CD4-positive, alpha-beta T cell treated with Interleukin-4 for 4 hours (primary cell): ENCODE measurements at places on chromosomes 3 and 15.
A peak's percentile ranks its signal among the peaks of the same experiment; 100 is the strongest.

- peak; percentile 50 for DNase-seq
Measured at GRCh38 chr15:78264304-78265136, at the start of gene DNAJA4. Gene DNAJA4, plus strand, starts transcription at chr15:78264562. Its CDS starts 202 bp downstream, at chr15:78264764.

DNA sequence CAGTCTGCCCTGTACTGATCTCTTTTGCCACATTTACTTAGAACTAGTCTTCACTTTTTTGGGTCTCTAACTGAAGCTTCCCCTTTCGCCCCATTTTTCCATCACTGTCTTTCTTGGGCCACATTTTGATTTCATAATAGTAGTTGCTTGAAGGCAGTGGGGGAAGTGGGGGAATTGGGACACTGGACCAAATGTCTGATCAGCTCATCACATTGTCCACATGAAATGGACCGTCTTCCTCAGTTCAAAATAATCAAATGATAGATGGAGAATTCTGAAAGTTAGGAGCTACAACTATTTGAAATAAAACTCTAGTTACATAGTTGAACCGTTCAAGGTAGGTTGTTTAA is 747 bp downstream of the PDCD6IP start:
- DNase-seq: no peak

- no peak for DNase-seq
Measured at GRCh38 chr15:91965501-91966193, 112.1 kb downstream of the SLCO3A1 start.

DNA sequence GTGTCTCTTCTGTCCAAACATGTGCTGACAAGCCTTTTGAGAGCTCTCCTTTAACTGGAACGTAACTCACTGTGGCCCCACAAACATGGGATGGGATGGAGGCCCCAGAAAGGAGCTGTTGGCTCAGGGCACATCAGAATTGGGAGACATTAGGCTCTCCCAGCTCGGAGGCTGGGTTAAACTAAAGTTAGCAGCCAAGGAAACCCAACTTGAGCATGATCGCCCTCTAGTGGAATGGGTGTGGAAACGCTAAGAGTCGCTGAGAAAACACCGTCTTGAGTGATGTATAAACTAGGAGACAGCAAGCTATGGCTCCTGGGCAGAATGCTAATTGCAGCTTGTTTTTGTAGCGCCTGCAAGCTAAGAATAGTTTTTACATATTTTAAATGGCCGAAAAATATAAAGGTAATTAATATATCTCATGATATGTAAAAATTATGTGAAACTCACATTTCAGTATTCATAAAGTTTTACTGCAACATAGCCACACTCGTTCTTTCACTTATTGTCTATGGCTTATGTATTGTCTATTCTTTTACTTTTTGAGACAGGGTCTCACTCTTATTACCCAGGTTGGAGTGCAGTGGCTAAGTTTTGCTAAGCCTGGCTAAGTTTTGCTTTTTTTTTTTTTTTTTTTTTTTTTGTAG is 138.8 kb upstream of the HACD2 start:
- DNase-seq: peak; percentile 59

GRCh38 chr15:72319360-72319984 is 485 bp downstream of the CELF6 start:
- DNase-seq: peak; percentile 23

DNA sequence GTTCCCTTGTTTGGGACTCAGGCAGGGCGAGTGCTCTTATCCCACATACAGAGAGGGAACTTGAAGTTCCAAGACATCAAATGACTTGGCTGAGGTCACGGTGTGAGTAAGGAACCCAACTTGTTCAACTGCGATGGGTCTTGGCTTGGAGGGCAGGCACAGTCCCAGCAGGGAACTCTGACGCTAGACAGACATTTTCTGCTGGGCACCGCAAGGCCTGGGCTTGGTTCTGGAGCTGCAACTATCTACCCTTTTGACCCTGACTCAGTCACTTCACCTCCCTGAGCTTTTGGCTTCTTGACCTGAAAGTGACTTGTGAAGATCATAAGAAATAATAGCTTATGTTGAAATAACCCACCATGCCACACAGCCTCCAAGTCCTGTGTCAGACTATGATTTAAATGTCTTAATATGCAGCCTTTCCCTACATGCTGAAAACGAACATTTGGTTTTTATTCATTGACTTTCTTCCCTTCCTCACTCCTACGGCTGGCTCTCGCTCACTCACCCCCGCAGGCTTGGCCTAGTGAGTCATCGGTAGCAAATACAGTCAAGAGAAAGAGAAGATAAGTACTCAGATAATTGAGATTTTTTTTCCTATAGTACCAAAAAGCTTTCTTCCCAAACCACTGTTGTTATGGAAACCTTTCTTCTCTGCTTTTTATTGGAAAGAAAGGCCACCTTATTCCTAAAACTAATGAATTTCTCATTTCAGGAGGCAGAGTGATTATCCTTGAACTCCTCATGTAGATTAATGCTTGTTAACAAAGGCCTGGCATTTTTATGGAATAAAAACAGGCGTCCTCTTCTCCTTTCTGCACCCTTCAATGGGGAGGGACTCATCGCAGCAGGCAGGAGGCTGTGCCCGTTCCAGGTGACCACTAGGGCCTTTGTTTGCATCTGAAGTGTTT is 178.4 kb downstream of the ATP10A start:
- DNase-seq: no peak

DNA sequence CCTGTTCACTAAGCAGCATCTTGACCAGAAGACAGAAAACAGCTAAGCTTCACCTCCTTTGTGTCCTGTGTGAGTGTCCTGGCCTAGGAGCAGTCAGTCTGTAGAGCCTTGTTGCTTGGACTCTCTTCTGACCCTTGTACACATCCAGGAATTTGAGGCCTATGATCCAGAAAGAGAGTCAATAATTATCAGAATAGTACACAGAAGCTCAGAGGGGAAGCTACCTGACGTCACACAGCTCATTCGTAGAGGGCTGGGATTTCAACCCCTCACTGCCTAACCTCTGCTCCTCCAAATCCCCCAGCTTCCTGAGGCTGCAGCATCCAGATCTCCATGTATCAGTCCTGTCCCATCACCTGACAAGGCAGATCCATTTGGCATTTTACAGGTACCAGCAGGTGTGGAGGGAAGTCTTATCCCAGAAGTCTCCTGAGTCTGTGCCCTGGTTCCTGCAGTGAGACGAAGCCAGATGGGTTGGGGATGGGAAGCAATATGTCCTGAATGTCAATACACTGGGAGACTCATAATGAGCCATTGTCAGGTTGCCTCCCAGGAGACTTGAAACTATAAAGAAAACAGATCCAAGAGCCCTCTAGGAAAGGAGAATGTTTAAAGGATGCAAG is 203.1 kb downstream of the MINAR1 start:
- no peak for DNase-seq

DNA sequence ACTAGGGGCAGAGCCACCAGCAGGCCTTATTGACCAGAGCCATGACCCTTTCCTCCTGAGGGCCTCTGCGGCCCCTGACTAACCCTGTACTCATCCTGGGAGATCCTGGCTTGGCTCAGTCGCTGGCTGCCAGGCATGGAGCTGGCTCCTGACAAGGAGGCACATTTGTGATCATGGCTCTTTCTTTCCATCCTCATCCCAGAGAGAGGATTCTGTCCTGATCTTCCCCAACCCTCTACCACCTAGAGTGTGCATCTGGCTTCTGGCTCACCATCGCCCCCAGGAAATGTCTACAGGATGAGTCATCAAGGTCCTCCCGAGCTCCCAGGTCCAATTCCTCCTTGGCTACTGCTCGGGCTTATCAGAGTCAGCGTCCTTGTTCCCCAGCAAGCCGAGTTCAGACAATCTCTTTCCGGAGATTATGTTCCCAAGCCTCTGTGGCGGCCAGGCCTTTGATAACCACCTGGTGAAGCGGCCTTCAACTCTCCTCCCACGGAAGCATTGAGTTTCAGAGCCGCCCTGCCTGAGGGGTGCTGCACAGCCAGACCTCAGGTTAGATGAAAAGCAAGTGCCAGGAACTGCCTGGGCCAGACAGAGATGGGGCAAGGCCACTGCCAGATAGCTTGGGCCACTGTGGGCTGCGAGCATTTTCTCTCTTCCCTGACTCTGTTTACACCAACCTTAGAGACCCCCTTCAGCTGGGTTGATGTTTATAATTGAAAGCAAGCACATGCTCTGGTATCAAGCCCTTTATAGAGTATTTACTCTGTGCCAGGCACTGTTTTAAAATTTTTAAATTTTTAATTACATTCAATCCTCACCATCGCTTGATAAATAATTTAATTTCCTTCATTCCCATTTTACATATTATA is 44.3 kb upstream of the MRPS22 start:
- DNase-seq: no peak

DNA sequence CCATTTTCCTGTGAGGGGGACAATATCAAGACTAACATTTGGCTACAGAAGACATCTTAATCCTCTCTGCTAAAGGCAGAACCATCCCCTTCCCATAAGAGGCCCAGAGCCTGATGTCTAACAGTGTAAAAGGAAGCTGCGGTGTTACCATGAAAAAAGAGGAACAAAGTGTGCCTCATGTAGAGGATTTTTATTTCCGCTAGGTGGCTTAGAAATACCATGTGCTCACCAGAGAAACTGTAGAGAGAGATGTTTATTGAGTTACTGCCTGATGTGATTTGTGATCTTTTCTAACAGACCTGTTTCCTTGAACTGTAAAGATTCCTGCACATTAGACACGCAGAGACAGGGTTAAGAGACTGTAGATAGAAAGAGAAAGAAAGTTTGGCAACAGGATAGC is 22.0 kb downstream of the OR5H15 start:
- DNase-seq: peak; percentile 22

DNA sequence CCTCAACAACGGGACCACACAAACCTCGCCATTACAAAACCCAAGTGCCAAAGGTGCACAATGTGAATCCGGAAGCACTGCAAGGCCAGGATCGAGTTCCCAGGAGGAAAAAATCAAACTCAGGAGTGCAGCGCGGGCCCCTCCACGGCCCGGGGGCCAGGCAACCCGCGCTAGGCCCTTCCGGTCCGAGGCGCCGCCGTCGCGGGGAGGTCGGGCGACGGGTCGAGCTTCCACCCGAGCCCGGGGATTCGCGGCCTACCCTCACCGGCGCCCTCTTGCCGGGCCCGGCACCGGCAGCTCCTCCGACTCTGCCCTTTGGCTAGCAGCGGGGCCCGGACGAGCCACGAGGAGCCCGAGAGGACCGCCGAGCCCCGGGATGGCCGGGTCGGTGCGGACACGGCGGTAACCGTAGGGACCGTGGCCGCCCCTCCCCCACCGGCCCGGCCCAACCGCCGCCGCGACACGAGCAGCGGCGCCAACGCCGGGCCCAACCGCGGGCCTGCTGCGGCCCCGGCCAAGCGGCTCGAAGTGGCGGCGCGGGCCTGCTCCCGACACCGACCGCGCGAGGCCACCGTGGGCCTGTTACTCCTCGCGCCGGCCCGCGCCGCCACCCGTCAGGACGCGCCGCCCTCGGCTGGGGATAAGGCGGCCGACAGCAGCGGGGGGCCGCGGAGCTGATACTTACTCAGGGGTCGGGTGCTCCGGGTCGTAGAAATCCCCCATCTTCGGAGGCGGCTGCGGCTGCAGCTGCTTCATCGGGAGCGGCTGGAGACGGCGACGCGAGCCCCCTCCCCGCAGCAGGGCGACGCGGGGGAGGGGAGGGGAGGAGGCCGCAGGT is 525 bp downstream of the SETD2 start:
- DNase-seq: no peak

- no peak for DNase-seq
Measured at GRCh38 chr15:57012556-57012955, 94.1 kb downstream of the TCF12 start.

- DNase-seq: no peak
Measured at GRCh38 chr3:9250236-9250635, 790 bp upstream of the SRGAP3 start.

DNA sequence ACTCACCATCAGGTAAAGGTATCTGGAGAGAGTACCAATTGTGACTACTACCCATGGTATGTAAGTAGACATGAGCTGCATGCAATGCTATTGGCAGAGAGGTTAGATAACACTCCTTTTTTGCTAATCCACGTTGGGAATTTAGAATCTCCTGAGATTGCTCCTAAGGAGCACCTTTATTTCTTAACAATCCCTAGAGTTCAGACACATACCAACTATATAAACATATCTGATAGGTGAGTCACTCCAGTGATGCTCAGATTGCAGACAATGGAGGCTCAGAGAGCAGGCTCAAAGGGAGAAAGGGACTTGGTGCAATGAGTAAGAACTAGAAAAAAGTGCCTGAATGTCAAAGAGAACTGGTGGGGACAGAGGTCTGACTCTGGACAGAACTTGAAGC is 47.0 kb upstream of the LRRFIP2 start:
- DNase-seq: no peak

DNA sequence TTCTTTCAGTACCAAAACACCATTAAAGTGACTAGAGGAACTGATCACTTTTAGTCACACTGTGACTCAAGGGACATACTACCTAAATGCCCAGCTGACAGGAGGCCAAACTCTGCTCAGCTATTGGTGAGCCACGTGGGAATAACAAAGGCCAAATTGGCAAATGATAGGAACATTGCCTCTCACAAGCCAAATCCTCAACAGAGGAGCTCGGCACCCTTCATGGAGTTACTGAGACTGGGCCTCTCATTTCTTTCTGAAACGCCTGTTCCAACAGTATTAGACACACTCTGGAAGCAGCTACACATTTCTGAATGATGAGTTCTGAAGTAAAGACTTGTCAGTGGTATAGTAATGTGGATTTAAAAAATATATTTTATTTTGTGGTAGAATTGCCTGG is 166.0 kb upstream of the COL8A1 start:
- no peak for DNase-seq

- no peak for DNase-seq
Measured at GRCh38 chr3:46932455-46933225, 43.9 kb downstream of the CCDC12 start.

- DNase-seq: no peak
Measured at GRCh38 chr3:171832989-171833388, 10.2 kb upstream of the TMEM212 start.

GRCh38 chr3:135694142-135694541 is 271.4 kb upstream of the PPP2R3A start:
- DNase-seq: no peak

DNA sequence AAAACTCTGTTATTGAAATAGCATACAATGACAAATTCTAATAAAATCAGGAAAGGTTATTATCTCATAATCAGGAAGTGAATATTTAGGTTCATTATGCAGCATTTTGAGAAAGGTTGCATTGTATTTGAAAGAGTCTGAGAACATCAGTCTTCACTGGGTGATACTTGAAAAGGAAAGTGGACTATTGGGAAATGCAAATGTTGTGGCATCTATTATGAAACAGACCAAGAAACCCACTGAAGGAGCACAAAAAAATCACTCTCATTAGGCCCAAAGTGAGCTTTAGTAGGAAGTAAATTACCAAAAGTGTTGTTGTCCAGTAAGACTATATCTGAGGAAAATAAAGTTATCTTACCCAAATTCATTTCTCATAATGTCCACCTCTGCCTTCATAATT is 90.8 kb downstream of the ZPLD1 start:
- no peak for DNase-seq

DNA sequence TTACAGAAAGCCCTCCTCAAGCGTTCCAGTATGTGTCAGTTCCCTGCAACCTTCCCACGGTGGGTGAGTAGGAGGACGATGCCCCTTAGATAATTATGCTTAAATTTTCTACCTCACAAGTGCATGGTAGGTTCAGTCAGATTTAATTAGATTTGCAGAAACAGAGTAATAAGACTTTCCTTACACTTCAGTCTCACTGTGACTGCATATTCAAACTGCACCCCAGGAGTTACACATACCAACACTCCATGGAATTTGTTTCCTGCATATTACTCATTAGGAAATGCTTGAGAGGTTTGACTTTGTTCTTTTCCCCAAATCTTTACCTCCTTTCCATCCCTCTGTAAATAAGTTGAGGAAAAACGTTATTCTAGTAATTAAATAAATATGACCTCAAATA is 108.8 kb downstream of the ARRDC4 start:
- DNase-seq: no peak

GRCh38 chr3:198081421-198081844 is 121.4 kb downstream of the LMLN start:
- no peak for DNase-seq
